CD4-positive, alpha-beta T cell treated with Interleukin-1 beta for 1 hour (primary cell): ENCODE measurements at places on chromosomes 12 and 14.

DNA sequence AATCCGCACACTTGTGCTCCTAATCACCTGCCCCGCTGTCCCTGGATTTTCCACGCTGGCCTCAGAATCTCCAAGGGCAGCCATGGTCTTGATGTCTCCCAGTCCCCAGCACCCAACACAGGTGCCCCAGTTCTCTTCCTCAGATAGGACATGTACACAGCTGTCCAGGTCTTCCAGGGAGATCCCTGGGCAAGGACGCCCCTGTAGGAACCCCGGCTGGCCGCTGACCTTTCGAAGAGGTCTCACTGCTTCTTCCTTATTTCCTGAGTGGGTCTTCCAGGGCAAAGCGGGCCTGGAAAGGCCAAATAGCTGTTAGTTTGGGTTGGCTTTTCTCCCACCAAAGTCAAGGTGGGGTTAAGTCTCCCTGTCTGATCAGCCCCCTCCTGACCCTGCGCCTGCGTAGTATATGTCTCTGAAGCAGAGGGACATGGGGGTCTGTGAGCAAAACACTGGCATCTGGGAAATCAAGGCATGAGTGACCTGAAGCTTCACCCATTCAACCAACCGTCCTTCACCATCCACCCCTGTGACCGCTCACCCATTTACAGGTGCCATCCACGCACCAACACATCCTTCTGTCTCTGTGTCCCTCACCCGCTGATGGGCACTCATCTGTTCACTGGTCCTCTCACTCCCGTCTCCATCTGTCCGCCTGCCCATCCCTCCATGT lies 4.6 kb downstream of the BEGAIN start:
- DNase-seq = no peak

- no peak for DNase-seq
Measured at GRCh38 chr12:70847871-70848270, 72.7 kb downstream of the PTPRR start.

DNA sequence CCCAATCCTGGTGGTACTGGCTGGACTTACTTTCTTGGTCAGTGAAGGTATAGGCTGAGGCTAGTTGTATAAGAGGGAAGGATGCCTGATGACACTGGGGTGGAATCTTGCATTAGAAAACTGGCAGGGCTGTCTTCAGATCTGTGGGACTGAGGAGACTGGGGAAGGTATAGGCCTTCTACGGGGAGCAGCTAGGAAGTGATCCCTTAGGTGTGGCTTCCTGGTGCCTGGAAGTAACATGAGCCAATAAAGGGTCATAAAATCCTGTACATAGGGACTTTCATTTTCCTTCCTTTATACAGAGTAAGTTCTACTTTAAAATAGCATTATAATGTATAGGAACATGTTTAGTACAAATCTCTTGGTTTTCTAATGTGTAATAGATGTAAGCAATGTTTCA lies 716.8 kb downstream of the LRFN5 start:
- no peak for DNase-seq

DNA sequence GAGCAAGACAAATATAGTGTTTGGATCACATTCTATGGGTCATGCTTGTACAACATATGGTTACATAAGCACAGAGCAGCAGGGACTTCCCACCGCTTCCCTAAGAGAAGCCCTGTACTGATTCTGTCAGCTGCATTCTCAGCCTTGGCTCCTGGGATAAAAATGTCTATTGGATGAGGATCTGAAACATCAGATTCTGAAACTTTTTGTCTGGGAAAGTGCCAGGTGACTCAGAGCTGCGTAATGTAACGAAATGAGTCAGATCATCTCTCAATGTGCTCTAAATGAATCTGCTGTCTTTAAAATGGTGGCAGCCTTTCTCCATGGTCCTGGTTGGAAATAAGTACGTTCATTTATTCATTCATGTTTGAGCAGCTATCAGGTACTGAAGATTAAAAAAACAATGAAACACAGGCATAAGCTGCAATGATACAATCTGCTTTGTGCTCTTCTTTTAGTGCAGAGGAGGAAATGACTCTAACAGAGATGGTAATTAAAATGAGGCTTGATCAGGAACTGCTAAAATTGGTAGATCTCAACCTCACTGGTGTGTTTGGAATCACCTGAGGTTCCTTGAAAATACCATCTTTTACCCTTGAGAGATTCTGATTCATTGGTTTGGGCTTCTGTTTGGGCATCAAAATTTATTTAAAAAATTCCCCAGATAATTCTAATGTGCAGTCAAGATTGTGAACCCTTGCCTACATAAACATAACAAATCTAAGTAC lies 99.1 kb upstream of the NAP1L1 start:
- peak; percentile 34 for DNase-seq

GRCh38 chr12:459430-460258 lies at the start of gene B4GALNT3:
Gene B4GALNT3, plus strand, starts transcription at chr12:459939. Its CDS starts 438 bp downstream, at chr12:460377.
- DNase-seq = peak; percentile 38

DNA sequence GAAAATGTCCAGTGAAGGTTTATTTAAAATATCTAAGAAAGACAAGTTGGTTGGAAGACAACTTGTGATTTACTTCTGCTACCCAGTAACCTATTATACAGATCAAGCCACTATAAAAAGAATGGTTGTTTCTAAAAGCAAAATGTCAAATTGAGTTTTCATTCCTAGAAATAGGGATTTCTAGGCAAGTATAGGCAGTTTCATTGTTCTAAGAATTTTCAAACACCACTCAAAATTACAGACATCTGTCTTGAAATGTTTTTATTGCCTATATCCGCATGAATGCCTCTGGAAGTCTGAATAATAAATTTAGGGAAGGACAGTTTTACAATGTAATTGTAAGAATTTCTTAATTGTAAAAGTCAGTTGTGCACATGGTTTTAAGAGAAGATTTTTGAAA lies 8.6 kb downstream of the YEATS4 start:
- no peak for DNase-seq

DNA sequence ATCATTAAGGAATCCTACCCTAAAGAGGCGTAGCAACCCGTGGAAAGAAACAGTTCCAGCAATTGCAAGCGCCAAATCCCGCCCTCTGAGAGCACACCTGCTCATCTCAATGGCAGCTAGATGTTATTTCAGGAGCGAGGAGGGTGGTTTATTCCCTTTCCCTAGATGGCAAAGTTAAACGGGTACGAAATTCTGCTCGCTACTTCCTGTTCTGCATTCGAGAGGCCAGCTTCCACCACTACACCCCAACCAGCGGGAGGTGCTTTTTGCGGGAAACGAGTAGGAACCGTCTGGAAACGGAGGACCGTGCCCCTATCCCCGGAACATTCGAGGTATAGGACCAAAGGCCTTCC lies 536 bp downstream of the VPS29 start:
- DNase-seq = no peak

DNA sequence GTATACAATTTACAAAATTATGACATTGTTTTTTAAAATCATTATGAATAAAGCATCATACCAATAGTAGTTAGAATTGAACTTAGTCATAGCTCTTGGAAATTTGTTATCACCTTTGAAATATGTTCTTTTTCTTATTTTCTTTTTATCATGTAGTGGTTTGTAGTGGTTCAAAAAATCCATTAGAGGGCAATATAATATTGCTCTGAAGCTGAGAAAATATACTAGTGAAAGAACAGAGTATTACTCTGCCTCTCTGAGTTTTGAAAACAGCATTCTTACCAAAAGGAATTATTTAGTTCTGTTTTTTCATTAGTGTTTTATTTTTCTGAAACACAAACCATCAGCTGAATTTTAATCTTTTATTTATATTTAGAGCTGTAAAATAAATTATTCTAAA lies 76.2 kb downstream of the PDZRN4 start:
- DNase-seq = no peak

DNA sequence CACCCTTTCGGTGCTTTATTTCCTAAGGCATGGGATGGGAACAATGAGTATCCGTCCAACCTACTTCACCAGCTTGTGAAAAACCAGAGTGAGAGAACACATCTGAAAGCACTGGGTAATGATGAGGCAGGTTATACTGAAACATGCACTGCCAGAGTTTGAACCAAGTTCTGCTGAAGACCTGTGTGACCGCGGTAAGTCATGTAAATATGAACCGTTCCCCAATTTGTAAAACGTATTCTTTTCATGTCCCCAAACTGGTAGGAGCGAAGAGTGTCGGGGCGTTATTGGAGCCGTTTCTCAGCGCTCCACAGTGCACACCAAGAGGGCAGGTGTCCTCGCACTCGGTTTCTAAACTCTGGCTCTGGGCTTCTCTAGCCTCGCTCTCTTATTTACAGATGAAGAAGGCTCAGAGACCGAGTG lies 788 bp upstream of the NGDN start:
- no peak for DNase-seq

GRCh38 chr14:100215330-100215885 lies 23.5 kb upstream of the YY1 start:
- DNase-seq = no peak

DNA sequence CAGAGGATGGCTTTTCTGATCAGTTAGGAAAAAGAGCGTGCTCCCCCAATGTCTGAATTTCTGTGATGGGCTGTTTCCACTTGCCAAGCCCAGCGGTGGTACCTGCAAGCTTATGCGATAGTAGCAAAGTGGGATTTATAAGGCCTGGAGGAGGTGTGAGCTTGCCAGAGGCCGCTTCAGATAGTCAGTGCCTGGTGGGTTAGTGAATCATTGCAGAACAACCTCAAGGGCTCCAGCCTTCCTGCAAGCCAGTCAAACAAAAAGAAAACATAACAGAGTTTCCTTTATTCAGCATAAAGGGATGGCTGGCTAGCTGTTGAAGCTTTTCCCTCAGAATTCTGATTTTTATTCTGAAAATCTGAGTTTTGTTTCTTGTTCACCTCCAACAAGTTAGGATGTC lies 7.6 kb upstream of the BMP4 start:
- DNase-seq = no peak

DNA sequence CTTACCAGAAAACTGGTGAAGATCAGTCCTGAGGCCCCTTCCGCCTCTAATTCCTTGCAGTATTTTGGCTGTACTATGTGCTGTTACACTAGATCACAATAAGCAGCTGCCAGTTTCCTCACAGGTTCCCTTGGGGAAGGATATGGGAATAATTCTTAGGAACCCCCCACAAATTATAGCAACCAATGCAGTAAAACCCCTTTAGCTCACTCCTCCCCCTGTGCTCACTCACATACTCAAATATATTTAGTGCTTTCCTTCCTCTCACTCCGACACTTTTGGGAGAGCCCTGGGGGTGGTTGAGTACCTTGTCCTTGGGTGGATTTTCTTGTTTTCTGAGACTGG lies 162.7 kb downstream of the ETV6 start:
- no peak for DNase-seq

DNA sequence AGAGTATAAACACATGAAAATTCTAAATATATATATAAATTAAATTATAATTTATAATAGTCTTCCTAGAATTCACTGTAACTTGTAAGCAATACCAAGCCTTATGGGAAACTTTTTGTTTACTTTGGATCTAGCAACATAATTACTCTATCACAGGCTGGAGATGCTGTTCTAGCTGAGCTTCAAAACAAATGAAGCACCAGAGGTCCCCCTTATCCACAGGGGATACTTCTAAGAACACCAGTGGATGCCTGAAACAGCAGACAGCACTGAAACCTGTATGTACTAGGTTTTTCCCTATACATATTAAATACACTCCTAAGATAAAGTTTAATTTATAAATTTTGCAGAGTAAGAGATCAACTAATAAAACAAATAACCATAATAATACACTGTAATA lies 96.6 kb downstream of the CDK17 start:
- DNase-seq = no peak

DNA sequence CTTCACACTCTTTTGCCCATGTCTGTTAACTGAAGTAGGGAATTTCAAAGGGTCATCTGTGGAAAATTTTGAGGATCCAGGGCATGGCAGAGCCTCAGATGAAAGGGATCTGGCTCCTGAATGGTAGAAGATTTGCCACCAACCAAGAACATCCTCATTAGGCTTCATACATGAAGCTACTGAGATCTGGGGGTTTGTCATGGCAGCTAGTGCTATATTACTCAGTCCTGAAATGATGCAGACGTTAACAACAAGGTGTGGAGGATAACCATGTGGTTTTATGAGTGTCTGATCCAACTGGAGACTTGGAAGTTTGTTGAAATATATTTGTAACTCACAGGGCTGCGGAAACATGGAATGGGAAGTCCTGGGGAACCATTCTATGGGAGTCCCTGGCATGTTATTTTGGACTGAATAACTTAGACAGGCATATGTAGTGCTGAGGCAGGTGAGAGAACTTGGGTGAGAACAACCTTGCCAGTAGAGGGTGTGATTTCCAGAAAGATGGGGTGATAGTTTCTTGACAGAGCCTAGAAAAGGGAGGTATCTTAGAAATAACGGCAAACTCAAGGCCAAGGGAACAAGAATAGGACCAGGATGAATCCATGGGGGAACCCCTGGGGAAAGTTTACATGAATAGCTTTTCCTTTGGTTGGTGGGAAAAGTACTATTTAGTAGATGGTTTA lies 42.0 kb upstream of the C12orf75 start:
- DNase-seq = no peak

GRCh38 chr14:37596790-37597472 lies 1.5 kb downstream of the TTC6 start:
- no peak for DNase-seq

DNA sequence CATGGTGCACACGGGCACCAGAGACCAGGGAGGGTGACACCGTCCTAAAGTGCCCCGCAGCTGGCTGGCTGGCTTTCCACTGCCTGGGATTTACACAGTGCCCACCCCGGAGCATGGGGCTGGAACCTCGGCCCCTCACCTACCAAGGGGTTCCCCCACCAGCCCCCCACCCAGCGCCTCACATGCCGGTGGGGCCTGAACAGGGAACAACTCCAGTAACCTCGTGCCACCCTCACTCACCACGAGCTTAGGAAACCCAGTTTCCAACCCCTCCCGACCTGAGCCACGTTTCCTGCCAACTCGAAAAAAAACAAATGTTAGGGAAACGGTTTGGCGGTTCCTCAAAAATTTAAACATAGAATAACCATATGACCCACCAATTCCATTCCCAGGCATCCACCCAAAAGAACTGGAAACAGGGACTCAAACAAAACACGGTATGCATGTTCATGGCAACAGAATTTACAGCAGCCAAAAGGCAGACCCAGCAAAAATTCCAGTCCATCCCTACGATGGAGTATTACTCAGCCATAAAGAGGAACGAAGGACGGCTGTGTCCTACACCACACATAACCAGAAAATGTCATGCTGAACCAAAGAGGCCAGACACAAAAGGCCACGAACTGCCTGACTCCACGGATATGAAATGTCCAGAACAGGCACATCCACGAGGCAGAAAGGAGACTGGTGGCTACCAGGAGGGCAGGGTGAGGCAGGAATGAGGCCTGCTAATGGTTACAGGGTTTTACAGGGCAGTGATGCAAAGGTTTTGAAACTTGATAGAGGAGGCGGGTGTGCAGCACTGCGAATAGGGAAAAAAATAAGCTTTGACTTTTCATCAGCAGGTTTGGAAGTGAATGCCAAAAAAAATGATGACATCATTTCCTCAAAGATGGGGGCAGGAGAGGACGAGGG lies 68.9 kb downstream of the NCOR2 start:
- DNase-seq = no peak

DNA sequence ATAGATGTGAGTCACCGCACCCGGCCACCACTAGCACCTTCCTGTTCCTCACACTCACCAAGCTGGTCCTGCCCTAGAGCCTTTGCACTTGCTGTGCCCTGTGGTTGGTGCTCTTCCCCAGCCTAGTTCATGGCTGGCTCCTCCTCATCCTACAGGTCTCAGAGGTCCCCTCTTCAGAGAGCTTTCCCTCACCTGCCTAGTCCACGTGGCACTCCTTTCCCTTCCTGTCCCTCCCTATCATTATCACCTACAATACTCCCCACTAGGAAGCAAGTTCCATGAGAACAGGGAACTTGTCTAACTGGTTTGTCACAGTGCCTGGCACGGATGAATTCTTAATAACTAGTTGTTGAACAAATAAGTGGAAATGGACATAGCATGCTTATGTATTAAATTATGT lies 24.0 kb upstream of the TMED10 start:
- DNase-seq = no peak

- DNase-seq = no peak
Measured at GRCh38 chr14:54662491-54663133, 95.7 kb downstream of the SAMD4A start.
